ENCODE measurements at places on chromosomes 6 and 20.

DNA sequence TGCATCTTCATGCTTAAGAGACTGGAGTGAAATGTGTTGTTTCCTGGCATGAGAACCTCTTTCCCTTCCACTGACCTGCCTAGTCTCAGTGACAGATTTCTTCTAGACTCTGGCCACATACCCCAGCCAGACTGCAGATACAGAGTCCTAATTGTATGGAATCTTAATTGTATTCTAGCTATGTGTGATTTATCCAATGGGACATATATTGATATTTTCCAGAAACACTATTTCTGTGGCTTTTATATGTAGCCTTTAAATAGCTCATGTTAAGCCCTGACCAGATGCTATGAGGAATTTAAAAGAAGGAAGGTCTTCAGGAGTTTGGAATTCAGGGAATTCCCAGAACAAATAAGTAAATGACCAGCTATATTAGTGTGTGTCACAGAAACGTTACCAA is 99.0 kb downstream of the FIG4 start:
- DNase-seq = no peak

DNA sequence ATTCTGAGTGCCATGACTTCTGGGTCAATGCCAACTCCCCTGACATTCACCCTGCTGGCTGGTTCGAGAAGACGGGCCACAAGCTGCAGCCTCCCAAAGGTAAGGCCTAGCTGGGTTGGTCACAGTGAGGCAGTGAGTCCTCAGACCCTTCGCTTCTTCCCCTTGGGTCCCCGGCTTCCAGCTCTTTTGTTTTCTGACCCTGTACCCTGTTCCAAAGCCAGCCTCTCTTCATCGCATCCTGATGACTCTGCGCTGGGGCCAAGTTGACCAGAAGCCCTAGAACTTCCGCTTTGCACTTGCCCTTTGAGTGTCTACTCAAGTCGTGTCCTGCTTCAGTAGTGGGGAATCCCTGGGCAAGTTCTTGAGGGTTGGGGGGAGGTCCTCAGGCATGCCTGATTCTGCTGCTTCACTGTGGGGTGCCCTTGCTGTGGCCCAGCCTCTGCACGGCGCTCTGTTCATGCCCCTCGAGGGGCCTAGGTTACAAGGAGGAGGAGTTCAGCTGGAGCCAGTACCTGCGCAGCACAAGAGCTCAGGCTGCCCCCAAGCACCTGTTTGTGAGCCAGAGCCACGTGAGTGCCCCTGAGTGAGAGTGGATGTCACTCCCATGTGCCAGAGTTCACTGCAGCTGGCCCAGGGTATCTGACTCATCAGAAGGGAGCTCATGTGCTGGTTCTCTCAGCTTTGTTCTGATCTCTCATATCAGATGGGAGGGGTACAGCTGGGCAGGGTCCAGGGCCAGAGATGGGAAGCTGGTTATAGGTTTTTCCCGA is 23.0 kb downstream of the L3MBTL1 start:
- DNase-seq = no peak

GRCh38 chr6:134689177-134689576 is 260.7 kb downstream of the ALDH8A1 start:
- DNase-seq = no peak

- no peak for DNase-seq
Measured at GRCh38 chr20:40941133-40941610, 87.5 kb upstream of the TOP1 start.

DNA sequence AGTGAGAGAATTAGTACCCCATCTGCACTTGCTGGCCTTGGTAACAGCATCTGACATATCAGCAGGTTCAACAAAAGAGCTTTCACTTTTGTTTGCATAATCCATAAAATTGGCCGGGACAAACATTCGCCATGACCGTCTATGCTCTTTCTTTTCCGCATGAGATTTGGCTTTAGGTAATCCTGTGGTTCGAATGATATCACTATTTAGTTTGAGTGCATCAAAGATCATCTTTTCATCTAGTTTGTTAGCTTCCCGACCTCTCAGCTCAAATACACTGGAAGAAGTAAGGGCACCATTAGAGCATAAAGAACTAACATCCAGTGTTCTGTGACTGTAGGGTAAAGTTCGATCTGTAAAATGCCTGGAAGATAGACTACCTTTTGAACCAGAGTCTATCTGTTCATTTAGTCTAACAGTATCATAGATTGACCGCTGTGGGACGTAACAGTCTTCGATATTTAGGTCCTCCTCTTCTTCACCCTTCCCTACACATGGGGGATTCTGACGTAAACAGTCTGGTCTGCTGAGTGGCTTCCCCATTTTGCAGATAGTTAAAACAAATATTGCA is 101.6 kb downstream of the DST start:
- peak; percentile 56 for DNase-seq

DNA sequence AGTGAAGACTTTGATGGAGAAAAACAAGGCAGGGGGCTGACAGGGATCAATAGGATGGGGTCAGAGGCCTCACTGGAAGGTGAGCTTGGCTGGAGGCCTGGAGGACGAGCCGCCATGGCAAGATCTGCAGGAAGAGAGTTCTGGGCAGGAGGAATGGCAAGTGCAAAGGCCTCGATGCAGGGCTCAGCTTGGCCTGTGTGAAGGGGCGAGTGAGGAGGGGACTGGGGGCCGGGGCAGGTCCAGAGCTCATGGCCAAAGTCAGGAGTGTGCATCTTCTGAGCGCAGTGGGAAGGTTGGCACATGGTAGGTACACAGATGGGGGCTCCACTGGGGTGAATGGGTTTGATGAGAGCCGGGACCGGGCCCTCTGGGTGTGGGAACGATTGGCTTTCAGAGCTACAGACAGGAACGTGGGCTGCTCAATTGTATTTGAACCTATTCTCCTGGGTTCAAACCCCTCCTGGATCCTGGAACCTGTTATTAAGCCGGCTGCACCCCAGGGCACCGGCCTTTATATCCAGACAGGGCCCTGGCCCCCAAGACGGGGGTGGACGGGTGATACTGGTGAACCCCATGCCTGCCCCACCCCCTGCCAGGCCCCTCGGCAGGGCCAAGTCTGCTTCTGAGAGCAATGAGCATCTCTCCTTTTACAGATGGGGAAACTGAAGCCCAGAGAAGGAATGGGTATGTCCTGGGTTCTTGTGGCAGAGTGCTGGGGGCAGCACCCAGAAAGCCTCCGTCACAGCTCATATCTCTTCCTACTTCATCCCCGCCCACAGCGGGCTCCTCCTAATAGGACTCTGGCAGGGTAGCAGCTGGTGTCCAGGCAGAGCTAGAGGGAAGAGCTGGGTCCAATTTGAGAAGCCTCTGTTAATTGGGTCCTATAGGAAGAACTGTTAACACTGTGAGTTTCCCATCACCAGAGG is 106.1 kb downstream of the CEBPB start:
- no peak for DNase-seq

DNA sequence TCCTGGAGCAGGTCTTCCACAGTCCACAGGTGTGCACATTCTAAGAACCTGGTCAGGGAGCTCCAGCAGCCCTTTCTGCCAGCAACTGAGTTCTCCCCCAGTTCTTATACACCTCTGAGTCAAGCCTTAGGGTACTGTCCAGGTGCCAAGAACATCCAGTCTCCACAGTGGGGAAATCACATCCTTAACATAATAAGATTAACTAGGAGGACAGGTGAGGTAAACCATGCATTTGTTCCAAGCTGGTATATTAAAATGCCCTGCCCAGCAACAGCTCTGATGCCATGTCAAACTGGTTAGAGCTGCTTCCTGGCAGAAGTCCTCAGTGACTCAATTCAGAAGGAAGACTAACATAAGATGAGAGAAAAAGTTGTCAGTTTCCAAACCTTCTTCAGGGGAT is 303.9 kb upstream of the SGK1 start:
- no peak for DNase-seq
